Activated T-helper 17 cell treated with anti-CD3 and anti-CD28 coated beads, Interleukin-2, amount 50 U/mL, for 72 hours (primary cell): ENCODE measurements at places on chromosomes 6 and 20. TPM values are rescaled to one million over a fixed set of nuclear protein-coding genes. Genes with fewer than 3 reads are reported as not detected.
A peak's percentile ranks its signal among the peaks of the same experiment; 100 is the strongest.

DNA sequence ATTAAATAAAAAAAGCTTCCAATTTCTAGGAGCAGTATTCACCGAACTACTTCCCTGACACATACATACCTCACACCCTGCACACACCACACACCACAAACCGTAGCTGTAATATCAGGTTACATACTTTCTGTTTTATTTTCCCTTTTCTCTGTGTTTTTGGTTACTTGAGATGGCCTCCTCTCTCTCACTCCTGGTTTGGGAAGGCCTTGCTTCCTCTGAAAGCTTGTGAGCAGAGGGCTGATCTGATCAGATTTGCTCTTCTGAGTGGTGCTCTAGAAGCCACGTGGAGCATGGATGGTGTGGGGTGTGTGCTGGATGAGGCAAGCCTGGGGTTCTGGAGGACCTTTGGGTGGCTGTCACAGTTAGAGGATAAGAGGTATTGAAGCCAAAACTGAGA lies 20.9 kb downstream of the UTRN start:
- ATAC-seq: peak; percentile 82

- ATAC-seq: no peak
These were observed 173.0 kb downstream of the AIG1 start for GRCh38 chr6:143233554-143234285.

DNA sequence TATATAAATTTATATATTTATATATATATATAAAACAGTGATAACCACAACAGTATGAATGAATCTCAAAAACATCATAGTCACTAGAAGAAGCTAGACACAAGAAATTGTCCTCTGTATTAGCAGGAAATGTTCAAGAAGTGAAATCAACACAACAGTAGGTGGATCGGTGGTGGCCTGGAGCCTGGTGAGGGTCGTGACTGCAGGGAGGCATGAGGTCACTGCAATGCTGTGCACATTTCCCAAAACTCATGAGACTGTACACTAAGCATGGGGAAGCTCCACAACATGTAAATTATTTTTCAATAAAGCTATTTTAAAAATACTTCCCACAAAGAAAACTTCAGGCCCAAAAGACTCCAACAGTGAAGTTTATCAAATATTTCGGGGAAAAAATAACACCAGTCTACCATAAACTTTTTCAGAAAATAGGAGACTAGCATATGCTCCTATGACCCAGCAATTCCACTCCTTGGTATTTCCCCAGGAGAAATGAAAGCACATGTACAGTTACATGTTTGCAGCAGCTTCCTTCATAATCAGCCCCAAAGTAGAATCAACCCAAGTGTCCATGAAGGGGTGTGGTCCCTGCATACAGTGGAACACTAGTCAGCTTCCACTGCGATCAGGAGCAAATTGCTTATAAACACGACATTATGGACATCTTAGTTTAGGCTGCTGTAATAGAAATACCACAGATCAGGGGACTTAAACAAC lies 144.2 kb downstream of the TBXT start:
- ATAC-seq: peak; percentile 46

Gene LMBRD1
- total RNA-seq: 18.4 TPM

Gene SMPDL3A
- 0.58 TPM for total RNA-seq

Gene VWA7
- 2.9 TPM for total RNA-seq
